ENCODE measurements at places on chromosomes 4 and X. TPM values are rescaled to one million over a fixed set of nuclear protein-coding genes. Genes with fewer than 3 reads are reported as not detected.

- no peaks in the 10 kb centered on the region for H3K36me3 ChIP-seq
- no peak overlapping the region for H3K4me3 ChIP-seq
- H3K4me1 ChIP-seq: no peaks in the 10 kb centered on the region
Measured at GRCh38 chr4:151359576-151359975, 34.2 kb upstream of the SH3D19 start.

GRCh38 chr4:141416219-141416618 is 195.5 kb downstream of the ZNF330 start:
- no peak overlapping the region for H3K4me3 ChIP-seq
- H3K27me3 ChIP-seq: no peaks in the 10 kb centered on the region
- no peaks in the 10 kb centered on the region for H3K4me1 ChIP-seq
- H3K27ac ChIP-seq: no peak overlapping the region

DNA sequence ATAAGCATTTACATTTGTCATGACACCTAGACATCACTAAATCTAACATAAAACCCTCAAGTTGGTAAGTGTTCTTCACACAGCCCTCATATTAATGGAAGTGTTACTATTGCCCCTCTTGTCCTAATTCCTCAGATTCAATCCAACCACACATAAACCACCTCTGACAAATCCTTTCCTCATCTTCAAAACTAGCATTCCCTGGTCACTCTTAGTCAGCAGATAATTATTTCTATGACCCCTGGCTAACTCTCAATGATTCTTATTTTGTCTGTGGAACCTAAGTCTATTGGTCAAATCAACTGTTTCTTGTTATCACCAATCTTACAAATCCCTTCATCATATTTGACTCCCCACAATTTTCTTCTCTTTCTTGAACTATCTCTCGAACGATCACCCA is 168.6 kb downstream of the PPP3CA start:
- no peaks in the 10 kb centered on the region for H3K4me1 ChIP-seq
- no peaks in the 10 kb centered on the region for H3K27me3 ChIP-seq
- no peaks in the 10 kb centered on the region for H3K36me3 ChIP-seq
- H3K4me3 ChIP-seq: no peak overlapping the region
- no peak for DNase-seq

The PPP1R3F gene
- 9.5 TPM for polyA plus RNA-seq

DNA sequence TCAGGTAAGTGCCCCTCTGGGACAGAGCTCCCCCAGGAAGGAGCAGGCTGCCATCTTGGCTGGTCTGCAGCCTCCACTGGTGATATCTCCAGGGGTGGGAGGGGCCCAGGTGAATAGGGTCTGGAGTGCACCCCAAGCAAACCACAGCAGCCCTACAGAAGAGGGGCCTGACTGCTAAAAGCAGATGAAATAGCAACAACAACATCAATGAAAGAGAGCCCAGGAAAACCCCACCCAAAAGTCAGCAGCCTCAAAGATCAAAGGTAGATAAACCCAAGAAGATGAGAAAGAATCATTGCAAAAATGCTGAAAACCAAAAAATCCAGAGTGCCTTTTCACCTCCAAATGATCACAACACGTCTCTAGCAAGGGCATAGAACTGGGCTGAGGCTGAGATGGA is 92.5 kb upstream of the PAGE3 start:
- H3K4me3 ChIP-seq: no peak overlapping the region
- H3K27me3 ChIP-seq: no peaks in the 10 kb centered on the region
- DNase-seq: peak; percentile 33
- H3K4me1 ChIP-seq: no peaks in the 10 kb centered on the region
- H3K36me3 ChIP-seq: no peaks in the 10 kb centered on the region

The ATP1B4 gene
- not detected for polyA plus RNA-seq

- H3K36me3 ChIP-seq: no peaks in the 10 kb centered on the region
- no peak overlapping the region for H3K4me3 ChIP-seq
- no peak for DNase-seq
- H3K27ac ChIP-seq: no peak overlapping the region
- no peaks in the 10 kb centered on the region for H3K27me3 ChIP-seq
- H3K4me1 ChIP-seq: no peaks in the 10 kb centered on the region
Measured at GRCh38 chr4:139745111-139745639, 79.6 kb downstream of the MGST2 start.

- H3K27ac ChIP-seq: no peak overlapping the region
- no peak for DNase-seq
- no peaks in the 10 kb centered on the region for H3K4me1 ChIP-seq
- H3K27me3 ChIP-seq: no peaks in the 10 kb centered on the region
Measured at GRCh38 chr4:37066159-37066558, 178.4 kb upstream of the NWD2 start.
